Suppressor macrophage (primary cell): ENCODE measurements at places on chromosomes 11 and 22.
A peak's percentile ranks its signal among the peaks of the same experiment; 100 is the strongest.

DNA sequence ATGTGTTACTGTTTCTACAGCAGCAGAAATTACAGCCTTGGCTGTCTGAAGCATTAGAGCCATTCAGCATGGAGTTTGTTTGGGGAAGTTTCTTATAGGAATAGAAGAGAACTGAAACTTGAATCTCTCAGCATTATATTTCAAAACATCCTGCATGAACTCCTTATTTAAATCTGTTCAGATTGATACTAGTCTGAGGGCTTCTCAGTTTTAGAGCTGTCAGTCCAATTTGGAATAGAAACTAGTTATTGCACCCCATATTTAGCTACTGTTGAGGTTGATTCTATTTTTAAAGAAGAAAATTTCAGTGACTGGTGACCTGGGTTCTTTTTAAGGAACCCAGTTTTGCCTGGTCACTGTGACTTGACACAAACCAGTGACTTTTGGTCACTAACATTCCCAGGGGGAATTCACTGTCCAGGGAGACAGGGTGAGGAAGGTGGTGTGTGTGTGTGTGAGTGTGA is 126.0 kb upstream of the TTC12 start:
- DNase-seq = peak; percentile 78

- peak; percentile 71 for DNase-seq
These were observed 17.2 kb downstream of the SCGB1A1 start for GRCh38 chr11:62435846-62436660.

DNA sequence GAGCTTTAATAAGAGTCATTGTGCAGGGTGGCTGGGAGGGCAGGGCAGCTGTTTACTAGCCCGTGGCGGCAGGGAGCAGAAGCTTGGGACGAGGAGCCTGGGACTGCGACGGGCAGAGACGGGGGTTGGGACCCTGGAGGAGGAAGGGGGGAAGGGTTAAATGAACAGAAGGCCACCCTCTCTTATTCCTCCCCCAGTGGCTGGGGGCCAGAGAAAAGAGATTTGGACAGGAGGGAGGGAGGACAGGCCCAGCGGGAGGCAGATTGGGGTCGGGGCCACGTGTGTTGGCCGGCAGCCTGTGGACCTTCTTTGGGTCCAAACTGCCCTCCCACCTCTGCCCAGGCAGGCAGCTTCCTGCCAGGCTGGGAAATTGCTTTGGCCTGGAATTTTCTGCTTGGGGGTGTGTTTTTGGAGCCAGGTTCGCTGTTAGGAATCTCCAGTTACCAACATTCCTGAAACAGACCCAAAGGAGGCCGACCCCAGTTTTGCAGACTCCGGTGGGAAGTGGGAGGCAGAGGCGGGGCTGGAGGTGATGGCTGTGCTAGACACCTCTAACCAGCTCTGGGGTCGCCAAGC is 50.2 kb downstream of the APOL3 start:
- DNase-seq = no peak

- DNase-seq = no peak
These were observed 4.7 kb upstream of the ANGPTL5 start for GRCh38 chr11:101920992-101921391.

DNA sequence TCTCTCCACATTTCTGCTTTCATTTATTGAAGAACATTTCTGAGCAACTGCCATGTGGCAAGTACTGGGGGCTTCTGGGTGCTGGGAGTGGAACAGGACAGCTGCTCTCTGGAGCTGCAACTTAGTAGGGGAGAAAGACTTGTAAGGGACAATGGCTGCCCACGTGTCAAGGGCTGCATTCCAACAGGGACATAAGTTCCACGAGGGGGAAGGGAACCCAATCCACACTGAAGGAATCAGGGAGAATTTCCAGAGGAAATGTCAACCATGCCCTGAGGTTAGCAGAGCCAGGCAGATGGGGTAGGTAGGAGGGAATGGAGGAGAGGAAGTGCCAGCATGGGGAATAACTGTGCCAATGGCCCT is 1.7 kb downstream of the MAPK8IP2 start:
- DNase-seq = no peak

GRCh38 chr22:19629720-19630419 is 84.4 kb upstream of the SEPTIN5 start:
- DNase-seq = peak; percentile 90

- DNase-seq = peak; percentile 73
These were observed 15.6 kb downstream of the PISD start for GRCh38 chr22:31646186-31647019.

DNA sequence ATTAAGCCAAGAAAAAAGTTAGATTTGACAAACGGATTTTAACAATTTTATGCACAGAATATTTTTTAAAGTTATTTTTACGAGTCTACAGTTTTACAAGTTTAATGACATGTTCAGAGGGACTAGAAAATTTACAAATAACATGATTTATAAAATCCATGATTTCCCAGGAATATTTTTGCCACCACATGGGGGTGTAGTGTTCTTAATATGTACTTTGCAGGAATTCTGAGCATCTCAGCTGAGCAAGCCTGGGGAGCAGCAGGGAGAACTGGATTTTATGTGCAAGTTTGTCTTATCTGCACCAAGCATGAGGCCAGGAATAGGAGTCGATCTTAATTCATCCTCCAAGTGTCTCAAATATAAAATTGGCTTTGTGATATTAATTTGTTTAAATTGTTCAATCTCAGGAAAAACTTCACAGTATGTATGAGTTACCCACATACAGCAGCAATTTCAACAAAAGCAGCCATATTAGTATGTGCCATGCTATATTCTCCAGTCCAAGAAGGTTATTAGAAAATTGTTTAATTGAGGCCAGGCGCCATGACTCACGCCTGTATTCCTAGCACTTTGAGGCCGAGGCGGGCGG is 826.3 kb downstream of the DLG2 start:
- DNase-seq = no peak

DNA sequence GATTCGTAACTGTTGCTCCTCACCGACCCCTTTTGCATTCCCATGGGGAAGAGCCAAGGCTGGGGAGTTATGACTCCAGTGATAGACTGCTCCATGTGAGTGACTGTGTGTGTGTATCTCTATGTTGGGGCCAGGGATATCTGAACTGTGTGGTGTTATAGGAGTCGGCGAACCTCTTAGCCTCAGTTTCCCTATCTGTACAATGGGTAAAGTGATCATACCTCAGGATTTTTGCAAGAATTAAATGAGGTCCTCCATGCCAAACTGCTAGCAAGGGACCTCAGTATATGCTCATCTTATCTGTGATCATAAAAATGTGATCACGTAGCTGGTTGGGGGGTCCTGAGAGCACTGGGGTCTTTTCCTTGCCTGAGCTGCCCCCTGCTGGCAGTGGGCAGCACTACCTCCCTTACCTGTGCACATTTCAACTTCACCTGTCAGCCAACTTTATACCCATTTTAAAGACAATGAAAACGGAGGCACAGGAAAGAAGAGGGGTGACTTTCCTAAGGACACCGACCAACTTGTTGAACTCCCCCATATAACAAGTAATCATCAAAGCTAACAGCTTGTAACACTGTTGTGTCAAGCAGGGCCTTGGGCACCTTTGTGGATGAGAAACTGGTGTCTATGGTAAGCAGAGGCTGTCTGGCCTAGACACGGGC is 1.4 kb upstream of the DPP3 start:
- DNase-seq = no peak

DNA sequence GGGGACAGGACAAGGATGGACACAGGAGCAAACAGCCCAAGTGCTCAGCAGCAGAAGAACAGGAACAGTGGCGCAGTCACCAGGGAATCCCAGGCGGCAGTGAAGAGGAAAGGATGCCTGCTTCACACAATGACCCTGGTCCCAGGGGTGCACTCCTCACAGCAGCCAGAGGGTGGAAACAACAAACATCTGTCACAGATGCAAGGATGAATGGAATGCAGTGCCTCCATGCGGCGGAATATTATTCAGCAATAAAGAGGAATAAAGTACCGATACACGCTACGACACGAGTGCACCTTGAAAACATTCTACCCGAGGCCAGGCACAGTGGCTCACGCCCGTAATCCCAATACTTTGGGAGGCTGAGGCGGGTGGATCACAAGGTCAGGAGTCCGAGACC is 12.7 kb downstream of the CSNK1E start:
- no peak for DNase-seq

DNA sequence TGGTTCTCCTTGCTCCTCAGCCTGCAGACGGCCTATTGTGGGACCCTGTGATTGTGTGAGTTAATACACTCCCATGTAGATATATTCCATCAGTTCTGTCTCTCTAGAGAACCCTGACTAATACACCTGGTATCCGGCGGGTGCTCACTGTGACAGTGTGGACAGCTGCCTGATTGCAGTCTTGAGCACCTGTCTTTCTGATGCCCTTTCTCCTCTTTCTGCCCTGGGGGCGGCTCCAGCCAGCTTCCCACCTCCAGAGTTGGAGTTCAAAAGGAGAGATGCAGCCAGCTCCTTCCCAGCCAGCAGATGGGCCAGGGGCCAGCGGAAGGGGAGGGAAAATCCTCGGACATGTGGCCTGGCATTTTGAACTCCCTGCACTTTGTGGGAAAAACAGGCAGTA is 15.0 kb downstream of the SMIM38 start:
- DNase-seq = no peak

DNA sequence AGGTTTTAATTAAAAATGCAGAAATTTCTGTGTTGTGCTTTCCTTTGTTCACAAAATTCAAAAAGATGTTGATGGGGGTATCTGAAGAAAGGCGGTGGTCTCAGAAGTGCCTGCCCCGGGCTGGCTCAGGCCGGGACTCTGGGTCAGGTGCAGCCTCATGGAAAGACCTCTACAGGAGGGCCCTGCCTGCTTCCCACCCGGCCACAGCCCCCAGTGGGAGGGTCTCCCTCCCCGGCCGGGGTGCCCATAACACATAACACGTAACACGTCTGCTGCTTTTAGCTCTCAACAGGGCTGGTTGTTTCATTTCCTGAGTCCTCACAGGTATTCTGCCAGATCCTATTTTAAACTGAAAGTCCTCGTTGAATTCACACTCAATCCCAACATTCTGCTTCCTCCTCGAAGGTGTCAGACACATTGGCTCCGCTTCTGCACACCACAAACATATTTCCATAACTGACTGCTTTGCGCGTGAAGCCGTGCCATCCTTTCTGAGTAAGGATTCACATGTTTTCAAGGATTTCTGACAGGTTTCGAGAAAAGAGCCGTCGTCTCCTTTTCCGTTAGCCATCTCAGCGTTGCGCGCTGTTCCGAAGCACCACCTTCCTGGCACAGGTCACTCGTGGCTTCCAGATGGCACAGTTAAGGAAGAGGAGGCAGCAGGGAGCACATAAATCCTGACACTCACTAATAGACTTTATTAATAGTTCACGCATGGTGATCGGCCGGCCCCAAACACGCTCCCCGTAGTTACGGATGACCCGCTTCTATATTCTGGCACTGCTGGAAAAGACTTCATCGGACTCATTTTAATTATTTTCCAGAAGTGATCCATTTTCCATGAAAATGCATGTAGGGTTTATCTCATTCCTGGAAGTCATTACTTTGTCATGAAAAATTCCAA is 569.3 kb downstream of the BRD1 start:
- no peak for DNase-seq

GRCh38 chr11:100525197-100525596 is 161.9 kb upstream of the ARHGAP42 start:
- no peak for DNase-seq

- no peak for DNase-seq
These were observed 29.2 kb downstream of the ADAMTS15 start for GRCh38 chr11:130477586-130478203.

- no peak for DNase-seq
These were observed 149.1 kb downstream of the OPCML start for GRCh38 chr11:133383201-133383600.

DNA sequence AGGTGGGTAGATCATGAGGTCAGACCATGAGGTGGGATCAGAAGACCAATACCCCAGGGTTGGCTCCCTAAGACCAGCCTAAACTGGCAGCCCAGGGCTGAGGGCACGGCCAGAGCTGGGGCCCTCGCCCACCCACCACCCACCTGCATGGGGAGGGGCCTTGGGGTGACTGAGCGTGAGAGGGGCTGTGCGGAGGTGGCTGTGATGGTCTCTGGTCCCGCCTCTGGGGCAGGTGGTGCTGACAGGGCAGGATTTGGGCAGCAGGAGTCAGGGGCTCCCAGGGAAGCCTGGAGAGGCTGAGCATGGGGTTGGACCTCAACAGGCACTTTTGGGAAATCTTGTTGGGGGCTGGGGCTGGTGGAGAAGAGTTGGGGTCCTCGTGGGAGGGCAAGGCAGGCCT is 39.8 kb upstream of the MUC5AC start:
- DNase-seq = no peak

DNA sequence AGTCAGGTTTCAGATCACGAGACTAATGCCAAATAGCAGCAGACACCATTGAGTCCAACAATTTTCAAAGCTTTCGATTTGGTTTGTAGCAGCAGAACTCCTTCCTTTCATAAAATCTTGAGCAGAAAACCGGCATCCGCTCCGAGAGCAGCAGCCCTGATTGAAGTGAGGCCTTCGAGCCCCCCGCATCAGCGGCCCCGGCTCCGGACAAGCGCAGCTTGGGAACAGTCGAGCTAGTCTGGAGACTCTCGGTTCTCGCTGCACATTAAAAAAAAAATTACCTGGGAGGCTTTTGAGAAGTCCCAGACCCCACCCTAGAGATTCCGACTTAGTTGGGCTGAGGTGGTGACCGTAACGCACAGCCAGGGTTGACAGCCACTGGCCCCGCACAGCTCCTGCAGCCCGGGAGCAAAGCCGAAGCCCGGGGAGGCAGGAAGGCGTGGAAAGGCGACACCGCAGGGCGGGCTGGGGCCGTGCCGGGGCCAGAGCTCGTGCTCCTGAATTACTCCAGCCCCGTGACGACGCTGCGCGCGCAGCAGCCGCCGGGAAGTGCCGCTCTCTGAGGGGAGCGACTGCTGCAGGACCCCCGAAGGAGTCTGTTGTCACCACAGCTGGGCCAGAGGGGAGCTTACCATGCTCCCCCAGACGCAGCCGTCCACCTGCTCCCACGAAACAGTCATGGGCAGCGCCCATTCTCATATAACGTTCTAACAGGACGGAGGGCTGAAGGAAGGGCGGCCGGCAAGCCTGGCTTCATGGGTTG is 57.8 kb downstream of the SPATA19 start:
- no peak for DNase-seq

- no peak for DNase-seq
These were observed 241.3 kb upstream of the NCAM1 start for GRCh38 chr11:112719736-112720525.

- no peak for DNase-seq
These were observed 28.1 kb downstream of the TENM4 start for GRCh38 chr11:79412761-79413160.

- DNase-seq = no peak
These were observed 34.0 kb downstream of the AMPD3 start for GRCh38 chr11:10488934-10489691.

- no peak for DNase-seq
These were observed 462.4 kb downstream of the BRD1 start for GRCh38 chr22:49365191-49365837.

DNA sequence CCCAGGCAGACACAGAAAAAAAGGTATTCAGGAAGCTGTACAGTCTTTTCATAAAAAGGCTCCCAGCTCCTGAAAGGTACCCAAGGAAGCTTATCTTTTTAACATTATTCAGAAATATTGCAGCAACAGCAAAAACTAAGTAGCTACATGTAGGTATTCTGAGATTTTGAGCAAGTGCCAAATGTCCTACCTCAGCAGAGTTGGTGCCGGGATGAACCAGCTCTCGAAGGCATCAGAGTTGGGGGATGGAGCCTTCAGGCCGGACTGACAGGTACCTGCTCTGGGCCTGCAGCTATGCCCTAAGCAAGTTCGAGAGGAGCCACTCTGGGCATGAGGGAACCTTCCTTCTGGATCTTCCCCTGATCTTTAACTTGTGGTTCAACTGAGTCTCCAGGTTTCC is 77.1 kb upstream of the TTC12 start:
- no peak for DNase-seq

- DNase-seq = peak; percentile 28
These were observed 49.8 kb downstream of the CLMP start for GRCh38 chr11:123145220-123145619.
